ENCODE measurements at places on chromosomes 5 and 9.

DNA sequence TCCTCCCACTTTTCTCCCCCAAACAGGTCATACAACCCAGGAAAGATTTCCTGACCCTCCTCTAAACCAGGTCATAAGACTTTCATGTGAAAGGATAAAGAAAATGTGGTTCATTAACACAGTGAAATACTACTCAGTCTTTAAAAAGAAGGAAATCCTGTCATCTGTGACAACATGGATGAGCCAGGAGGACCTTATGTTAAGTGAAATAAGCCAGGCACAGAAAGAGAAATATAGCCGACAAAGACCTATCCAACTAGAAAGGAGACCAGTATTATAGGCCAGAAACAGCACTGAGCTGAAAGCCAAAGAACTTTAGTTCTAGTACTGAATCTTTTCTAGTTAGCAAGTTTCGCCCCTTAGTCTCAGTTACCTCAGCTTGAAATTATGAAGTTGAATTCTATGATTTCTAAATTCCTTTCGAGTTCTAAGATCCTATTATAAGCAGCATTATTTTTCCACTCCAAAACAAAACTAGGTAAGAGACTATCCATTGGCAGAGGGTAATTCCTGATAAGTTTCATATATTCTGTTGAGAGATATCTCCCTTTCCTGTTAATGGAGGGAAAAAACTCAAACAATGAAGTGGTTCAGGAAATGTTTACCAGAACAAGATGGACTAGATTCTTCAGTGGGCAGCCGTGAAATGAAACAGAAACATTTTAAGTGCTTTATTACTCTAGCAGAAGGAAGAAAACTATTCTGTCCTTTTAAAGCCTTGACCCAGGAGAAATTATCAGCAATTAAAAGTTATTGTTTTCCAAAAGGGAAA lies 42.5 kb downstream of the GNA14 start:
- no peak for DNase-seq

GRCh38 chr9:94981723-94982090 lies 255.2 kb downstream of the AOPEP start:
- DNase-seq: no peak

DNA sequence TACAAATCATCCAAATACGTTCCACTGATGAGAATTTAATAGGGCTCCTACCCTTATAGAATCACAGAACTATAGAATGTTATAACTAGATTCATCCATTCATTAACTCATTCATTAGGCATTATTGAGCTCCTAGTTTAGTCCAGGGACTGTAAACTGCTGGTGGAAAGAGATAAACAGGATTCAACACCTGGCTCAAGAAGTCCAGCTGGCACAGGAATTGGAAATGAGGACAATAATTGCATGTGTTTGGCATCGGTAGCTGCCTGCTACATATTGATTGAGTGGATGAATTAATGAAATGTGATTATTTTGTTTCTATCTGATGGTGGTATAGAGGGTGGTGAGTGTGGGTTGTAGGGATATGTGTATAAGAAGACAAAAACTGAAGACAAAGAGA lies 100.8 kb upstream of the TLE1 start:
- DNase-seq: no peak

DNA sequence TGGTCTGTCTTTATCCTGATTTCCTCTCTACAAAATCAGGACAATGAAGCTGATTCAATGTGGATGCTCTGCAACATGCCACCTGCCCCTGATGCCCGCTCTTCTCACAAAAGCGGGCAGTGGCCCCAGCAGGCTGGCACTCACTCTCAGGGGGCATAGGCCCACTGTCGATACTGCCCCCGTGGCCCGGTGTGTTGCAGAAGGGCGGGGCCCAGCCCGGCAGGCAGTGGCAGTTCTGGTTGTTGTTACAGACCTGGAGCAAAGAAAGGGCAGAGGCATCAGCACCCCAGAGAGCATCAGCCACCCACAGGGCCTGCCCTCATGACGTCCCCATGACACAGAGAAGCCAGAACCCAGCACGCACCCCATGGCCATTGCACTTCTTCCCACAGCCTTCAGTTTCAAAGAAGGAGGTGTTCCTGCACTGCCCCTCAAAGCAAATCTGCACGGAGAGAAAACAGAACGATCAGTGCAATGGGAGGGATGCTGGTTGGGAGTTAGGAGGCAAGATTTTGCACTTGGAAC lies 31.5 kb downstream of the NIPAL4 start:
- no peak for DNase-seq

DNA sequence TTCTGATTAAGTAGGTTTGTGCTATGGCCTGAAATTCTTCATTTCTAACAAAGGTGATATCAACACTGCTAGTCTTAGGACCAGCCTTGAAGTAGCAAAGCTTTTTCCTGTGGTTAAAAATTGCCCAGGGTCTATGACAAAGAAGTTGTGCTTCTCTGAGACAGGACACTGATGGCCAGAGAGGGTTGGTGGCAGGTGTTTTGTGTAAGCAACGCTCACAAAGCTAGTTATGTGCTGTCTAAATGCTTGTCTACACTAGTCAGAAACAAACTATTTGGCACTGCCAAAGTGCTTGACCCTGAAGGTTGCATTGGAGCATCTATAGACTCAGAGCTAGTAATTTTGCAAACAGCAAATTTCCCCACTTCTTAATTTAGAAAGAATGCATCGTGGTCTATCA lies 44.1 kb upstream of the SELENOP start:
- DNase-seq: no peak

GRCh38 chr9:124356745-124357390 lies 58.4 kb downstream of the PSMB7 start:
- no peak for DNase-seq

GRCh38 chr5:132013006-132013689 lies 1.7 kb upstream of the ACSL6 start:
- DNase-seq: no peak

GRCh38 chr9:137639303-137640051 lies 20.7 kb downstream of the EHMT1 start:
- no peak for DNase-seq

DNA sequence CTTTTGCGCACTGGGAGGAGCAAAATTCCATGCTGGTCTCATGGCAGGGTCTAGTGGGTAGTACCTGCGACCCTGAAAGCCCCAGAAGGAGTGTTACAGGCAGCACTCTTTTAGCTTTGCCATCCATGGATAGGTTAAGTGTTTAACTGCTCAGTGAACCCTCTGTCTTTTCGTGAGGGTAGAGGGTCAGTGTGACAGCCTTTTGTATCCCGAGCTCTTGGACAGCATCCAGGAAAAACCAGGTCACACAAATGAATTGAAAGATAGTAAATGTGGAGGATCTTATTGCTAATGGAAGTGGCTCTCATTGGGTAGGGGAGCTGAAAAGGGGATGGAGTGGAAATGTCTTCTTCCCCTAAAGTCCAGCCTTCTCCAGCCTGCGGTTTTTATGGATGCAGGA lies 57.8 kb upstream of the CCDC112 start:
- DNase-seq: no peak

- DNase-seq: no peak
Observed at GRCh38 chr5:55234121-55234700, 803 bp upstream of the CCNO start.

- DNase-seq: no peak
Observed at GRCh38 chr5:79847561-79847960, 143.5 kb downstream of the MTX3 start.

DNA sequence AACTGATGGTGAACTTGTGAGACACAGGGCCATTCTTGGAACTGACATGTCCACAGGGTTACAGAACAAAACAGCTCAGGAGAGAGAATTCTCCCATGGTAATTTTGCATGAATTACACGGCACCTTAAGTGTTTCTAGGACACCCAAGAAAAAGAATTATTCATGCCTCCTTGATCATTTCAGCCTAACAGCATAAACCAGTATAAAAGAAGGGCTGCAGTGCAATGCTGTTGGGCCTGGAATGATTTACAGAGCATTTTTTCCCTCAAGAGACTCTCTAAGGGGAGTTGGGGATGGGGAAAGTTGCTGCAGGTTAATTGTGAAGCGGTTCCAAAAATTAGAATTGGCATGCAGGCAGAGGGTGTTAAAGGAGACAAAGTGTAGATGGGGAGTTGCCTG lies 136.4 kb upstream of the FBXL7 start:
- DNase-seq: no peak

DNA sequence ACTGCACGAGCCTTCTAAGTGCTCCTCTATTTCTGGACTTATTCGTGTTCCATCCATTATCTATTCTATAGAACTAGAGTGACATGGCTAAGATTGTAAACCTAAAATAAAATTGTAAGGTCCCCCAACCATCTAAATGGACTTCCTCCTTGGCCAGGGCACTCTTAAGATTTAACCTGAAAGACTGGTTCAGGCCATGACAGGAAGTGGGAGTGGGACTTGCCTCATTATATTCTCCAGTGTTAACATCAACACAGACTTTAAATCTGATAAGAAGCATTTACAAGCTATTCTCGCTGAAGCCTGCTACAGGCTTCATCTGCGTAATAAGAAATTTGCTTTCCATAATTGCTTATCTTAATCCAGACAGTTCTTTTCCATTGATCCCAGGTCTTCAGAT lies 117.0 kb downstream of the SSBP2 start:
- no peak for DNase-seq

GRCh38 chr5:103389846-103390245 lies 131.3 kb downstream of the MACIR start:
- DNase-seq: peak; percentile 6

DNA sequence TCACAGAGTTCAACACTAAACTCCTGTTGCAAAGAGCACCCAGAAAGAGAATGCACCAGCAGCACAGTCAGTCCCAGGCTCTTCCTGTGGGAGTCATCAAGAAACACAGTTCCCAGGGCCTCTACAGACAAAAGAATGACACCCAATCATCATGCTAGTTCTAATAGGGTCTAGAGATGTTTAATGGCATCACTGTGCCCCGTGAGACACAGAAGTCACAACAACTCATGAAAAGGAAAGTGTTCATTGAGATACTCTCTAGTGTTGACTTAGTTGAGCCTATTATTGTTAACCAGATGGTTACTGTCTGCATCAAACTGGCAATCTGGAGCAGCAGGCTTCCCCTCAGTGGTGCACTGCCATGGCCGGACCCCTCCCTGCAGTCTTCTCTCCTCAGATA lies 1.6 kb downstream of the KLHL3 start:
- no peak for DNase-seq

GRCh38 chr9:95239071-95239470 lies 78.4 kb downstream of the FANCC start:
- DNase-seq: no peak

GRCh38 chr5:149221326-149221725 lies 50.3 kb upstream of the AFAP1L1 start:
- DNase-seq: no peak

DNA sequence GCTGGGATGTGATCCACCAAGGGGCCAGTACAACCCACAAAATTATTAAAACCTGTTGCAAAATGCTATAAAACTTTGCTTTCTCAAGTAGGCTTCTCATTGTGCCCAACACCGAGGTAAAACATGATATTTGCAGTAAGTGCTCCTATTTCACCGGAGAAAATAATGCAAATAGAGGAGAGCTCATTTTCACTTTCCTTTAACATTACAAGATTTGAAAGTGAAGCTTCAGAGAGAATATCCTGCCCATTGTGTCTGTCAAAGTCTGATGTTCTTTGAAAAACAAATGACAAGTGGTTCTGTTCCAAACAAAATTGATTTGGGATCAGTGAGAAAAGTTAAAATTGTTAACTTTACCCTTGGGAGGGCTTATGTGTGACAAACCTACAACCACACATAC lies 287.1 kb downstream of the KCNN2 start:
- DNase-seq: no peak

- DNase-seq: no peak
Observed at GRCh38 chr5:21823588-21823987, 1029.6 kb downstream of the CDH12 start.

- no peak for DNase-seq
Observed at GRCh38 chr9:84366683-84367082, 26.1 kb upstream of the SLC28A3 start.

DNA sequence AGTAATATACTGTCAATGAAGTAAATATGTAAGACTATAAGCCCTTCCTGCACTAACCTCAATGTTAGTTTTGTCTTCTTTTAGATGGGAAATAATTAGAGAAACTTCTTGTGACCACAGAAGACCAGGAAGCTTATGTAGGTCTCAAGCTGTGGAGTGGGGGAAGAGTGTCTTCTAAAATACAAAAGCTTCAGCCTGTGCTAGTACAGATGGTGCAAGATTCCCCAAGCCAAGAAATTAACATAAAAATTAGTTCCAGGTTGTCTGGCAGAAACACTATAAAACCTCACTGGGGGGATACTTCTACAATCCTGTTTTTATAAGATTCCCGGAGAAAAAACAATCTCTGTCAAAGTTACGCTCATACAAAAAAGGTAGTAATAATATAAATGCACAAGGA lies 103.6 kb downstream of the FNBP1 start:
- DNase-seq: no peak

GRCh38 chr9:20319641-20320337 lies 302.5 kb downstream of the MLLT3 start:
- DNase-seq: no peak

GRCh38 chr5:52786391-52786790 lies 1.3 kb upstream of the ITGA1 start:
- DNase-seq: no peak

DNA sequence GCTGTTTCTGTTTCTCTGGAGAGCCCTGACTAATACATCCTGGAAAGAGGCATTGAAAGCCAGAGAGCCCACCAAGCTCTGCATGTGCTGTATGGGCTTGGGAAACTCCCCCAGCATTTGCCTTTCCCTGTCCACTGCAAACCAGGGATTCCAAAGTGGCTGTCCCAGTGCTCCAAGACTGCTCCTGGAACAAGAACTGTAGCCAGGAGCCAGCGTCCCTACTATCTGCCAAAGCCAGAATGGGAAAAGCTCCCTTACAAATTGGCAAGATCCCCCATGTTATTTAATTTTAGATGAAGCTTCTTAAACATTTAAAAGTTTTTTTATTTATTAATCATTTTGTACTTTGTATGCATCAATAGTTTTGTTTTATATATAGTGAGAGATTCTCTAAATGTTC lies 263.2 kb downstream of the GABRB2 start:
- no peak for DNase-seq

- no peak for DNase-seq
Observed at GRCh38 chr5:137328463-137328862, 170.7 kb downstream of the SPOCK1 start.

GRCh38 chr9:100090880-100091279 lies 7.9 kb downstream of the ERP44 start:
- DNase-seq: no peak

DNA sequence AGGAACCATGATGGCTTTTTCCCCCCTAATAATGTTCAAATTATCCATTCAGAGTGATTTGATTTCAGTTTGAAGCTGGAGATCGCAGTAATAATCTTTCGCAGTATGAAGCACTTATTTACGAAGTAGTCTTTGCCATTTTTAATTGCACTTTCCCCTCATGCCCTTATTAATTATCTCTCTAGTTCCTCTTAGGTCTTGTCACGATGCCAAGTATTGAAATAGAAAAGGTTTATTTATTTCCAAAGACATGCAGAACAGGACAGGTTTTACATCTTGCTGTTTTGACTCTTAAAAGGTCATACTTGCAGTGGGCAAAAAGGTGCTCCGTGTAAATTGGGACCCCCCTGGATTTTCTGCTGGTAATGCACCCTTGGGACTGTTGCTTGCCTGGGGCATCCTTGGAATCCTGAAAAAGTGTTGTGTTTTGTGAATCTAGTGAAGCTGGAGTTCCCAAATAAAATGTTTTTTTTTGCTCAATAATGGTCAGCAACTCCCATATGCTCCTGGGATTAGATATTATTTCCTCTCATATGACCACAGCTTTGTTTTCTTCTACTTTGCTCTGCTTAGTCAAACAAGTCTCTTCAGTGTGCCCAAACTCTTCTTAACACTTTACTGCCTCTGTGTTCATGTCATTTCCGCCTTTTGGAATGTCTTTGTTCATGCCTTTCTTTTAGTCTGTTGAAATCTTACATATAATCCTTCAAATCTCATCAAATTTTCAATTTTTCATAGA lies 278.3 kb downstream of the TMEM38B start:
- DNase-seq: no peak

Data from NCI-H1930 (cell line).